ENCODE measurements at places on chromosomes 5 and 9.
A peak's percentile ranks its signal among the peaks of the same experiment; 100 is the strongest.

DNA sequence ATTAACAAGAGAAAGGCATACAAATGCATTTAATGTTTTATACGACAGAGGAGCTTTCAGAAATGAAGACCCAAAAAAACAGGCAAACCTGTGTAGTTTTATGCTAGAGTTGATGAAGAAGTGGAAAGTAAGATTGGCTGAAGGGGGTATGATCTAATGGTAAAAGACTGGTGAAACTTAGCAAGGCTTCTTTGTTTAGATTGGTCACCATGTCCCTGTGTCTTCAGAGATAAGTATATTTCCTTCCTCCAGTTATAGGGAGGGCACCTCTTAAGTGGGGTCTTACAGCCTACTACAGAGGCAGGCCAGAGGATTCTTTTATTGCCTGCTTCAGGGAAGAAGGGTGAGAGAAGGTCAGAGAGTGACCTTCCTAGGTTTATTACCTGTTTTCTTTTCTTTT is 56.4 kb downstream of the PRKACG start:
- DNase-seq = no peak

DNA sequence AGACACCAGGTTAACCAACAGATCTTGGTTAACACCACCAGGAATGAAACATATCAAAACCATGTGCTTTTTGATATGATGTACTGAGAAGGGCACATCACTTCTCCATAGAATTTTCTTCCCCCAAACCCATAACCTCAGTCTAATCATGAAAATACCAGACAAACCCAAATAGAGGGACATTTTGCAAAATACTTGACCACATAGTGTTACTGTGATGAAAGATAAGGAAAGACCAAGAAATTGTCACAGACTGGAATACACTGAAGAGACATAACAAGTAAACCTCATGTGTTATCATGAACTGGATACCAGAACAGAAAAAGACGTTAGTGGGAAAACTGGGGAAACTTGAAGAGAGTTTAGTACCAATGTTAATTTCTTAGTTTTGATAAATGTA is 74.9 kb upstream of the VCAN start:
- no peak for DNase-seq

- DNase-seq = no peak
Measured at GRCh38 chr5:57695179-57695578, 212.6 kb upstream of the ACTBL2 start.

DNA sequence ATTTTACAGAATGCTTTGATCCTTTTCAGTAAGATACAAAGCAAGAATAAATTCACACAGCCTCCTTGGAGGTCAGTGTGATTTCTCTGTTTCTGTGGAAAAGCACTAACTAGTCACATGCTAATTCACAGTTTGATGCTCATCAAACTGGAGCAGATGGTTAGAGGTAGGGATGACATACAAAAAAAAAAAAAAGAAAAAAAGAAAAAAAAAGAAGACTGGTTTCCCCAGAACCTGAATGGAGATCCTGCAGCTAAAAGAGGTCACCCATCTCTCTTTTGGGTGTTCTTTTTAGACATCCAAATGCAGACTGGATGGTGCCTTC is 123.7 kb upstream of the ANKRD55 start:
- DNase-seq = no peak

DNA sequence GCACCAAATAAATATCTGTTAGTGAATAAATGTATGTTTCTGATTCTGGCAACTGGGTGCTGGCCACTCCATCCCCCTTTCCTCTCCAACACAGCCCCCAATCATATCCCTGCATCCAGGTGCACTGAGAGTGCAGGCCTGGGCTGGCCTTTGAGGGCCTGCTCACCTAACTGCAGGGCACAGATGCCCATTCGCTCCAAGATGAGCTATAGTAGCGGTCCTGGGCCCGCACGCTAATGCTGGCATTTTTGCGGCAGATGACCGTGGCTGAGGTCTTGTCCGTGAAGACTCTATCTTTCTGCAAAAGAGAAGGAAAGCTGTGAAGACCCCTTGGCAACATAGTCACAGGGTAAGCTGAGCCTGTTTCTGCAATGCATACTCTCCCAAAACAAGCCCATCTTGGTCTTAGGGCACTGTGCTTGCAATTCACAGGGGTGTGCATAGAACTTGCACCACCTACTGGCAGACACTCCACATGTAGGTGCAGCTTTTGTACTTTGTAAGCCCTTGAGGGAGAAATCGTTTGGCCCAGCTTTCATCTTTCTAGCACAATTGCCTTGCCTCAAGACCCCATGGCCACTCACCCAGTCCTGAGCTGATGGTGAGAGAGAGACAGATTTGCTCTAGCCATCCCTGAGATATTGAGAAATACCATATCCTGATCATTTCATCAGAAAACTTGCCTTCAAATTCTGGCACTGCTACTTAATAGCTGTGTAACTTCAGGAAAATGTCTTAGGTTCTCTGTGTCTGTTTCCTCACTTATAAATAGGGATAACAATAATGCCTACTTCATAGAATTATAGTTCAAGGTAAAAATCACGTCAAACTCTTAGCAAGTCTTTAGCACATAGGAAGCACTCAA is 13.5 kb downstream of the IL12B start:
- DNase-seq = peak; percentile 52

GRCh38 chr5:113188436-113188835 is 211.8 kb downstream of the DCP2 start:
- DNase-seq = no peak

GRCh38 chr5:139655727-139656271 is 7.7 kb downstream of the CXXC5 start:
- DNase-seq = peak; percentile 84

DNA sequence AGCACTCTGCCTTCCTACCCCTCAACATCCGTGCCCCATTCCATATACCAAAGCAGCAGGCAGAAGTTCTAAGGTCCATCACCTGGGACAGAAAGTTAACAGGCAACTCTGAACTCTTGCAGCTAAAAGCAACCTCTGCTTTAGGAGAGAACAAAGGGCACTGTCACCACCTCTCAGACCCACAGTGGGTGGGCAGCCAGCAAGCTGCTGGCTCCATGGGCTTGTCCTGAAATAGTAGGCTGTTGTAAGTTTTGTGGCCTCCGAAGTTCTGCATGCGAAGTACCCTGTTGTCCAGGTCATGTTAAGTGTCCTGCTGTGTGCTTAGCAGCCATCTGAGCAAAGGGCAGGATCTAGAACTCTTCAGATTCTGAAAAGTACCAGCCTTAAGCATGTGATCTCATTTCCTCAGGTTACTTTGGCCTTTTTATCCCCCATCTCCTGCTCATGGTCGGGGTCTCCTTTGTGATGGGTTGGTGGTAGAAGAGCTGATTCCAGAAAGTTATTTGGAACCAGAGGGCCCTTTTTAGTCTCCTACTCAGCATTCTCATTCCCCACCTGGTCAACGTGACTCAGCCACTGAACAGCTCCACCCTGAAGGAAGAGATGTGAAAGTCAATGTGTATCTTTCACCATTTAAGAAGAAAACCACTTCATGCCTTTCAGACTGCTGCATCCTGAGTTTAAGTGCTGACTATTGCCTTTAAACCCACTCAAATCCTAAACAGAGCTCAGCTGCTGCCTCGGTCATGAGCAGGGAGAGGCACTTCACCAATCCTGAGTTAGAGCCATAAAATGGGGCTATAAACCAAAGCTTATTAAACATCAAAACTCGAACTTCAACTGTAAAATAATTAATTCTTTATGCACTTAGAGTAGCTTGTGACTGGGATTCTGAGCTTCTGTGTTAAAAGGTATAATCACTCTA is 121.4 kb downstream of the DPYSL3 start:
- DNase-seq = no peak

- DNase-seq = no peak
Measured at GRCh38 chr9:137708590-137709284, 89.9 kb downstream of the EHMT1 start.

DNA sequence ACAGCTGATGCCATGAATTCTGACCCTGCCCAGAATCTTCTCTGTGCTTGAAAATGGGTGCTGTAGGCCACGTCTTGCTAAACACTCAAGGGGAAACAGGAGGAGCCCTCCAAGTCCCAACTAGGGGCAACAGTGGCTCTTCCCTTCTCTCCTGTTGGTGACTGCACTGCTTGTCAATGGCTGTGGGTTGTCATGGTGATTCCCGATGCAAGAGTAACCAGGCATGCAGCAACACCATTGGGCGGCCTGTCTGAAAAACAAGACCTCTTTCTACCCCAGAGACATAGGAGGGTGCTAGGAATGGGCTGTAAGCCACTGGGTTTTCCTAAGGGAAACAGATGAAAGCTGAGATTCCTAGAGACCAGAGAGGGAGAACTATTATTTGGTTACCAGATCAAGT is 201.7 kb upstream of the PANK3 start:
- no peak for DNase-seq

GRCh38 chr5:65704621-65705239 is 17.2 kb downstream of the SGTB start:
- no peak for DNase-seq

GRCh38 chr5:73388306-73388684 is 60.3 kb downstream of the FOXD1 start:
- peak; percentile 85 for DNase-seq

- peak; percentile 28 for DNase-seq
Measured at GRCh38 chr9:115367780-115368525, 250.0 kb upstream of the TNC start.

DNA sequence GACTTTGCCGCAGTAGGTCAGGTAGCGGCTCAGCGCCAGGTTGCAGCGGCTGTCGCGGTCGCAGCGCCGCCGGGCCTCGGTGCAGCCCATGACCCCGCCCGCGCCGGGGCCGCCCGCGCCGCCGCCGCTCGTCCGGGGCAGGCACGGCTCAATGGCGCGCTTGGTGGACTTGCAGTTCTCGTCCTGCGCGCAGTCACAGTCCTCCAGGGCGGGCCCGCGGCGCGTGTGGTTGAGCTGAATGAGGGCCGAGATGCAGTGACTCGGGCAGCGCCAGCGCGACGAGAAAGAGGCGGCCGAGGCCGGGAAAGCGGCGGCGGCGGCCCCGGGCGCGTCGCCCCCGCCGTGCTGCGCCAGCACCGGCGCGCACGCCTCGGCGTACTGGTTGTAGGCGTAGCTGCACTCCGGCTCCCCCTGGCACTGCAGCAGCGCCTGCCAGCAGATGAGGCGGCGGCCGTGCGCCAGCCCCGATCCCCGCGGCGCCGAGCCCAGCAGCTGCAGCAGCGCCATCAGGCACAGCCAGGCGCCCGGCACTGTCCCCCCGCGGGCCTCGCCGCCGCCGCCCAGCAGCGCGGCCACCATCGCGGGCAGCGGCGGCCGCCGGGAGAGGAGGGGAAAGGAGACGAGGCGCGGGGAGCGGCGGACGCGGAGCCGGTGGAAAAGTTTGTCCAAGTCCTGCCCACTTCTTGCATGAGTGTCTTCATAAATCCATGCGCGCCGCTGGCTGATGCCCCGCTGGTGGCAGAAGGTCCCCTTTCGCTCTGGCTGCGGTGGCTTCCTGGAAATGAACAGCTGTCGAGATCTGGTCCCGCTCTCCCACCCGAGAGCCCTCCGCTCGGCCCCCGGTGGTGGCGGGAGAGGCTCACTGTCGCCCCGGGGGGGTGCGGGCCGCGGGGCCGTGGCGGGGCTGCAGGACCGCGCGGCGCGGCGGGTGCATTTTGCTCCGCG is 833 bp downstream of the GAS1 start:
- peak; percentile 73 for DNase-seq

DNA sequence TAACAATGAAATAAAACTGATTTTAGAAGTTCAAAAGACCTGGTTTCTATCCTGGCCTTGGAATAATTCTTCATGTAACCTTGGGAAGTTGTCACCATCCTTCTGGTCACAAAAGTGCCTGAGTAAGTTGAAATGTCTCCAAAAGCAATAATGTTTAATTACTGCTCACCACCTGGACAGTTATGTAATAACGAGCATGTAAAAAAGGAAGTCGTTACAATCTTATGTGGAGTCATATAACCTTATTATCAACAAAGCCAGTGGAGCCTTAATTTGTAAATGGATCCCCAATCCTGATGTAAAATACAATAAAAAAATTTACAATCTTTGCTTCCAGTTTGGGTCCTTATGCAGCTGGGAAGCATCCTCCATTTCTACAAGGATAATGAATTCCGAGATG is 64.2 kb upstream of the GPR151 start:
- no peak for DNase-seq

- no peak for DNase-seq
Measured at GRCh38 chr9:137336735-137337134, 34.7 kb upstream of the NRARP start.

DNA sequence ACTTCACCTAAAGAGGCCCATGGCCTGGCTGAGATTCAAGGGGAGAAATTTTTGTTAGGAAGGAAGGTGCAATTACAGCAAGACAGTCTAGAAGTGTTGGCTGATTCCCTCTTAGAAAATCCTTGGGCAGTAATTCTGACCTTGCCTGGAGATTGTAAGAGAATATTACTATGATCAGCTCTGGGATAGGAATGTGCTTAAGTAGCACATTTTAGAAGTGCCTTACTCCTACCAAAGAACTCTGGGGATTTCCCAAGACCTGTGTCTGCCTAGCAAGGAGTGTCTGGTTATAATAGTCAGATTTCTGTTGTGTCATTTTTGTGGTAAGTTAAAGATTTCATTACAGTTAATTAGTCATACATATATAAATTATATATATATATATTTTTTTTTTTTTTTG is 52.3 kb downstream of the NLN start:
- peak; percentile 75 for DNase-seq

- DNase-seq = peak; percentile 28
Measured at GRCh38 chr9:116791326-116791725, 104.2 kb downstream of the TRIM32 start.

DNA sequence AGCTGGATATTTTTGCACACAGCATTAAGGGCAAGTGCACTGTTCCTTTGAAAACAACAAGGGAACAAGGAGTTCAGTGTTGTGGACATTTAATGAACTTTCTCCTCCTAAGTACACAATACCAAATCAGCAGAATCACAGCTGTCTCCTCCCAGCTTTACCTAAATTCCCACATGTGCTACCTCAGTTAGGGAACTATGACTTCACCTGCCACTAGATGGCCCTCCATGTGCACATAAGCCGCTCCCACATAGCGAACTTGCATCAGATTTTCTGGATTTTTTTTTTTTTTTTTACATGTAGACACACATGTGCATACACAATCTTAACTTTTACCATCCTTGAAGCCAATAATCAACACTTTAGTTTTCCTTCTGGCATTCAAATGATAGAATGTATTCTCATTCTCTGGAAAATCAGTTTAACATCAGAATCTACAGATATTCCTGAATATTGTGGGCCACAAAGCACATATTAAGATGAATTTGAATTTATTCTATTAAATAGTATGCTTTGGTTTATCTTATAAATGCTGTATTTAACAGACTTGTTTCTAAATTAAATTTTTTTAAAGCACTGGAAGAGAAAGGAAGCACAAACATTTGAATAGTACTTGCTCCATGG is 123.6 kb downstream of the PALM2AKAP2 start:
- peak; percentile 72 for DNase-seq

DNA sequence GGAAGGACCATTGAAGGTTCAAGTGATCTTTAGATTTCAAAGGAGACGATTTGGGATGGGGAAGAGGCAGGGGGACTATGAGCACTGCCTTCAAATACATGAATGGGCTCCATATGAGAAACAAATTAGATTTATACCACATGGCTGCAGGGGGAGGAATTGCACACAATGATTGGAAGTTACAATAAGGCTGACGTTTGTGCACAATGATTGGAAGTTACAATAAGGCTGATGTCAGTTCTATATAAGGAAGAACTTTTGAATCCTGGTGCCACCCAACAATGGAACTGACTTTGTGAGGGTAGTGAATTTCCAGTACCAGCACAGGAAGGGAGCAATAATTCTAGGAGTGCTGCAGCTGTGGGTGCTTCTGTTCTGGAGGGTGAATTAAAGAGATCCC is 95.7 kb upstream of the PTGER4 start:
- DNase-seq = no peak
